ENCODE measurements at places on chromosomes 5 and 9.

GRCh38 chr5:19745247-19745646 is 242.8 kb downstream of the CDH18 start:
- no peak for DNase-seq

GRCh38 chr9:77946296-77946695 is 85.3 kb downstream of the GNAQ start:
- no peak for DNase-seq

DNA sequence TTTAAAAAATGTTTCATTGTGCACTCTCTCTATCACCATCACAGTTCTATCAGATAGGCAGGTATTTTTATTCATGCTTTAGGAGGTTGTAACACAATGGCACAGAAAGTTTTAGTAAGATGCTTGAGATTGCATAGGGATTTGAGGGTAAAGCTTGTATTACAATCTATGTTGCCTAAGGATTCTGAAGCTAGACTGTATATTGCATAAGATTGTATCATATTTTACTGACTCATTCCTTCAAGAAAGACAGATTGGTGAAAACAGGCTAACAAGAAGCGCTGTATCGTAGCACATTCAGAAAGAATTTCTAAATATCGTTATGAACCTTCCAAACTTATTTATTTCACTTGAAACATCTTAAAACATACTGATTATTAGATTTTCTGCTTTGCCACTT is 577.7 kb downstream of the EBF1 start:
- DNase-seq, result no peak

DNA sequence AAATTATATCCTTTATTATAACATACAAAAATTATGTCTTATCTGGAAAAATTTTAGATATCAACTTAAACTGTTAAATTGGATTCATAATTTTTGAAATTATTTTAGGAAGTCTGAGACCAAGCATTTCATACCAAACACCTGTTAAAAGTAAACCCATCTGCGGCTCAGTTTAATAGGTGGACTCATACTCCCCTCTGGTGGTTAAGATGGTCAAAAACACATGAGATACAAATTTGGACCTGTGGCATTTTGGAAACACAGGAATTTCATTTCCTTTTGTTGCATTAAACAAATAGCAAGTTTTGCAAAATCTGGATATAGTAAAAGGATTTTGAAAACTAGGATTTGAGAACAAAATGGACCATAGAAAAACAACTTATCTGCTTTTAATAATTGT is 53.7 kb downstream of the RGMB start:
- no peak for DNase-seq

DNA sequence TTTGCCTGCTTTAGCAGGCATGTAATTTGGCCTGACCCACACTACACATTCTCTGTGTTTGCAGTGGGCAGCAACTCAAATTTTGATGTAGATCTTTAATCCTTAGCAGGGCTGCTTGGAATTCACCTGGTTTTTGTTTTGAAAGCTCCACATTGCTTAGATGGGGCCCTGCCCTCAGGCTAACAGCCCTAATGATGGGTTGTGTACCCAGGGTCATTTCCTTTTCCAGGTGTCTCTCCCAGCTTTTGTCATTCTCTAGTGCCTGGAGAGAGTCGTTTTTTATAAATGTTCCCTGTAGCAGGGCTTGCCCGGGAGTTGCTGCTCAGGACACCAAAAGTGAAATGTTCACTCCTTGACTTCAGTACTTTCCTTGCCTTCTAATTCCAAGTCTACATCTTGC is 126.3 kb downstream of the TRIO start:
- no peak for DNase-seq

GRCh38 chr9:105968811-105969466 is 274.6 kb downstream of the TMEM38B start:
- no peak for DNase-seq

DNA sequence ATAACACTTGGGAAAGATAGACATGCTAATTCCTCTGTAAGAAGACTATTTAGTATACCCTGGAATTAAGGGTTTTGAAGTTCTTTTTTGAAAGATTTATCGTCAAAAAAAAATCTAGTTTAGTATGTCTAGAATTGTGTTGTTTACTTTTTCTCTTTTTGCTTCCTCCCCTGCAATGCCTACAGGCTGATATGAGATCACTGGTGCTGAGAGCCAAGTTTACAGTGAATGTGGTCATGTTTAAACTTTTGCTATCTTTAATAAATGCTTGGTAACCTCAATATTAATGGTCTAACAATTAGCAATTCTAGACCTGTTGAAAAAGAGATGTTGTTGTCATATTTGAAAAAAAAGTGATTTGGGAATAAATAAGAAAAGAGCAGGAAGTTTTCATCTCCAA is 86.1 kb downstream of the CWC27 start:
- no peak for DNase-seq

- no peak for DNase-seq
These were observed 17.3 kb upstream of the ANKRD18B start for GRCh38 chr9:33506626-33507370.

- DNase-seq, result no peak
These were observed 13.7 kb upstream of the DAB2IP start for GRCh38 chr9:121637713-121638220.

DNA sequence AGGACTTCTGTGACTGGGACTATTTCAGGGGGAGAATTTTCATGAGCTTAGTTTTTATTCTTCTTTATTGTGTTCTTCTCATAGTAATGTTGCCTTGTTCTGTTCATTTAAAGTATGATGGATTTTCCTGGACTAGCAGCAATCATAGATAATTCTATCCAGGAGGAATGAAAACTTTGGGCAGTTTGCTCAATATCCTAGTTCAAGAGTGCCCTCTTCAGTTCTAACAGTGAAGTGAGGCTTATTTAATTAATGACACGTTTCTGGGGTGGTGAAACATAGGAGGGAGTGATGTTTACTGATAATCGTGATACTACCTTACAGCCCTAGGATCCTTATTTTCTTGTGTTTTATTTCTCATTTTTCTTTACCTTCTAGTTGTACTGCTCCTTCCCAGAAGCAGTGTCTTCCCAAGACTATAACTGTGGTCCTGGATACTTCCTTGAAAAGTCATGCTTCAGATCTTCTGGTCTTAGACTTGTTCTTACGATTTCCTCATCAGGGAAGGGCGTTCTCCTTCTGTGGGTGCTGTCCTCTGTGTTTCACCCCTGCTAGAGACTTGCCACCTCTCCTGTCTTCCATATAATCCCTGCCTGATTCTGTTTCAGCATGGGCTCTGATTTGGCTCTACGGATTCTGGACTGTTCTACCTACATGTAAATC is 57.4 kb downstream of the CFAP95 start:
- no peak for DNase-seq

Measured in activated CD8-positive, alpha-beta memory T cell treated with anti-CD3 and anti-CD28 coated beads for 24 hours (primary cell).